Right atrium auricular region (tissue), 2 donors: ENCODE measurements at places on chromosomes 4 and X. TPM values are rescaled to one million over a fixed set of nuclear protein-coding genes. Genes with fewer than 3 reads are reported as not detected.

- no peak for DNase-seq
These were observed 95.9 kb upstream of the MYOZ2 start for GRCh38 chr4:119039779-119040178.

The TMEM150C gene
- total RNA-seq, result 14.2 TPM

The CSAG2 gene
- not detected for total RNA-seq

DNA sequence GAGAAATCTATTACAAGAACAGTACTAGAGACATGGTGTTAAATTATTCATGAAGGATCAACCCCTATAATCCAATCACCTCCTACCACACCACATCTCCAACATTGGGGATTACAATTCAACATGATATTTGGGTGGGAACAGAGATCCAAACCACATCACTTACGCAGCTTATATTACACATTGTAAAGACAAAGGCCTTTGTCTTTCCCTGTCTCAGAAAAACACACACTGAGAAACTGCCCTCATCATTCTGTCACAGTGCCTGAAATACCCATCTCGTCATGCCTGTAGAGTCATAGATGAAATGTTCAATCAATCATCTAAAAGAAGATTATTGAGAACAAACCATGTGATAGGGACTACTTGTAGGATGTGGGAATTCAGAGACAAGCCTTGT is 558.8 kb upstream of the GRIA3 start:
- no peak for DNase-seq
